Hematopoietic multipotent progenitor cell treated with erythropoietin and hydrocortisone succinate and interleukin-3 and kit ligand, for 15 days (in vitro differentiated cells): ENCODE measurements at places on chromosomes 2 and 18.

- DNase-seq, result no peak
Measured at GRCh38 chr2:28633746-28634145, 117.9 kb upstream of the PPP1CB start.

GRCh38 chr2:46716927-46717326 lies 198.7 kb downstream of the MCFD2 start:
- no peak for DNase-seq

GRCh38 chr2:28755421-28755820 lies 3.8 kb downstream of the PPP1CB start:
- DNase-seq, result no peak

GRCh38 chr2:43737097-43737854 lies 36.6 kb upstream of the DYNC2LI1 start:
- DNase-seq, result no peak

- DNase-seq, result no peak
Measured at GRCh38 chr2:224969633-224970260, 72.5 kb downstream of the DOCK10 start.

DNA sequence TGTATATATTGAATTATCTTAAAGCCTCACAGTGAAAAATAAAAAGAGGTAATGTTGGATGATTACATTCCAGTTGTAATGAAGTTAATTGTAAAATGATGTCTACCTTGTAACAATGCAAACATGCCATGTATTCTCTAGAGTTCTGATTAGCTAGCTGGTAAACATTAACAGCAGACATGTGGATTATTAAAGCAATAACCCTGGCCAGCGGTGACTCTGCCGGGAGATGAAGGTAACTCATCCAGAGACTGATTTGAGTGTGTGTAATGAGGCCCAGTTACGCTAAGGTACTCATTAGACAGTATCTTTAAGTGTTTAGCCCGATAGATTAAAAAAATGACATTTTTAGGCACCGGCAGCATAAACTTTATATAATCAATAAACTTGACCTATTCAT lies 79.6 kb upstream of the REV1 start:
- no peak for DNase-seq

DNA sequence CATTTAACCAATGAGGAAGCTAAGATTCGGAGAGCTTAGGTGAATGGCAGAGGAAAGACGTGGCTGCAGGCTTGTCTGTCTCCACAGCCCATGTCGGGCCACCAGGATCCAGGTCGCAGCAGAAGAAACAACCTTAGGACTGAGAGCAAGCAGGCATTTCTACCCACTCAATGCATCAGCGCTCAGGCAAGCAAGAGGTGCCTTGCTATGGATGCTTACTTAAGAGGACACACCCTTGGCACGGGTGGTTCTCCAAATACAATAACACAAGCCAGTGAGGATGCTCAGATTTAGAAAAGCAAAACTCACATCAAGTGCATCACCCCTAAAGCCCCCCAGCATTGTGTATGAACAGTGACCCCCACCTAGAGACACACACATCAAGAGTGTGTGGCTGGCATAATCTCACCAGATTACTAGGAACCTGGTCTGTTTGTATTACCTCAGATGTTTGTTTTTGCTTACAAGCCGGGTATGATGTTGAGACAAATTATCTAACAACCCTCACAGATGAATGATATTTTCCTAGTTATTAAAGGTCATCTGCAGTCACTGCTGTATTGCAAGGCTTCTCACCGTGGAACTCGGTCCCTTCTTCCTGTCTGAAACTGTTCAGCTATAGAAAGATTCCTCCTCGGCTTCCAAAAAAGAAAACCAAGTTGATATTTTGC lies 34.2 kb upstream of the NPAS2 start:
- DNase-seq, result no peak

GRCh38 chr2:238091436-238092060 lies 8.6 kb upstream of the ESPNL start:
- DNase-seq, result no peak

- no peak for DNase-seq
Measured at GRCh38 chr2:219118504-219118903, 42.1 kb downstream of the NHEJ1 start.
